ENCODE measurements at places on chromosomes 1 and 21.

GRCh38 chr1:8303141-8303540 lies 14.8 kb upstream of the SLC45A1 start:
- DNase-seq = no peak

GRCh38 chr1:200869376-200869752 lies 3.4 kb upstream of the GPR25 start:
- DNase-seq = no peak

DNA sequence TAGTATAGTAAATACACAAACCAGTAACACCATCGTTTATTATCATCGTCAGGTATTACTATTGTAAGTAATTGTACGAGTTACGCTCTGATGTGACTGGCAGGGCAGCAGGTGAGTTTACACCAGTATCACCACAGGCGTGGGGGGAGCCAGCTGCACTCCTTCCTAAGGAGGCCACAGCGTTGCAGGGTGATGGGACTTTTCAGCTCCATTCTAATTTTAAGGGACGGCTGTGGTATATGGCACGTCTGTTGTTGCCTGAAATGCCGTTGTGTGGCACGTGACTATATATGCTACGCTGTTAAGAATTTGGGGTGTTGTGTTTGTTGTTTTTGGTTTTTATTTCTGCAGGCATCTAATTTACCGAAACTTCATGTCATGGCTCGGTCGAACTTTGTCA lies 164.8 kb upstream of the COL6A1 start:
- DNase-seq = no peak

DNA sequence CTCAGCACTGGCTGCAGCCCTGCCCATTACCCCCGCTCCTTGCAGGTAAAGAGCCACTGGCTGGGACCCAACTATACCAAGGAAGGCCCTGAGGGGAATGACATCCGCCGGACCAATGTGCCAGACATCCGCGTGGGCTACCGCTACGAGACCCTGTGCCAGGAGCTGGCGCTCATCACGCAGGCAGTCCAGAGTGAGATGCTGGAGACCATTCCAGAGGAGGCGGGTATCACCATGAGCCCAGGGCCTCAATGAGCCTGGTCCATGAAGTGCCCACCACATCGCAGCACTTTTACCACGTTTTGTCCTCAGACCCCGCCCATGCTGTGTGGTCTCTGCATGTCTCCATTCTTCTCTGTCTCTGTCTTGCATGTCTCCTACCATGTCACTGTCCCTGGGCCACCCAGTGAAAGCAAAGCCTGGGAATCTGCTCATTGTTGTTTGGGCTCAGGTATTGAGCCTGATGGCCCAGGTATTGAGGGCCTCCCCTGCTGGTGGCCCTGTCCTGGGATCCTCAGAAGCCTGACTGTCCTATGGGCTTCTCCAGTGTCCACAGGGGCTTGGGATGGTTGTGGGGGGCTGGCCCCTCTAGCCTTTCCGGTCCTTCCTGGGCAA lies 11.4 kb downstream of the AMPD2 start:
- peak; percentile 40 for DNase-seq

GRCh38 chr21:41620982-41621381 lies 113.0 kb upstream of the TMPRSS2 start:
- DNase-seq = no peak

GRCh38 chr1:161723459-161724141 lies 2.3 kb downstream of the FCRLB start:
- no peak for DNase-seq

DNA sequence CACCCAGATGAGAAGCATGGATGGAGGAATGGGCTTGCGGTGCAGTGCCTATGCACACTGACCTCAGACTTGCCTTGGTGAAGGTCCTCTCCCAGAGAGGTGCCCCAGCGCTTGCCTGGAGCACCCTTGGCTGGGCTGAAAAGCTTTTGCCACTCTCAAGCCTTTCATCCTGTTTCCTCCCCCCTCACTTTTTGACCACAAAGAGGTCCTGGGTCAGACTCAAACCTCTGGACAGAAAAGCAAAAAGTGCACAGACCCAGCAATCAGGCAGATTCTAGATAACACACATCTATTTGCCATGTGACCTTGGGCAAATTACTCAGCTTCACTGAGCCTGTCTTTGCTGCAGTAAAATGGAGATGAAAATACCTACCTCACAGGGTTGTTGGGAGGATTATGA lies 7.3 kb downstream of the TMEM35B start:
- DNase-seq = no peak

DNA sequence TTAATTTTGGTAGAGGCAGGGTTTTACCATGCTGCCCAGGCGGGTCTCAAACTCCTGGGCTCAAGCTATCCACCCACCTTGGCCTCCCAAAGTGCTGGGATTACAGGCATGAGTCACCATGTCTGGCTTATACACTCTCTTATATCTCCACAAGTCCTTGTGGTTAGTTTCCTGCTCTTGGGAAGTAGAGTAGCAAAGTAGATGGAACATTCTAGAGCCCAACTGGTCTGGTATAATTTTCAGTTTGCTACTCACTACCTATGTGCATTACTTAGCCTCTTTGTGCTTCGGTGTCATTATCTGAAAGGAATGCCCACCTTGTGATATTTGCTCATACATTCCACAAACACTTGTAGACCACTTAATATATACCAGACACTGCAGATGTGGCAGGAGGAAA lies 96.6 kb upstream of the IPO9 start:
- DNase-seq = no peak

GRCh38 chr1:207811920-207812720 lies 60.3 kb downstream of the CD46 start:
- DNase-seq = no peak

- DNase-seq = peak; percentile 72
Measured at GRCh38 chr1:44030605-44031251, 534 bp downstream of the SLC6A9 start.

- no peak for DNase-seq
Measured at GRCh38 chr1:2867861-2868260, 66.4 kb upstream of the TTC34 start.

DNA sequence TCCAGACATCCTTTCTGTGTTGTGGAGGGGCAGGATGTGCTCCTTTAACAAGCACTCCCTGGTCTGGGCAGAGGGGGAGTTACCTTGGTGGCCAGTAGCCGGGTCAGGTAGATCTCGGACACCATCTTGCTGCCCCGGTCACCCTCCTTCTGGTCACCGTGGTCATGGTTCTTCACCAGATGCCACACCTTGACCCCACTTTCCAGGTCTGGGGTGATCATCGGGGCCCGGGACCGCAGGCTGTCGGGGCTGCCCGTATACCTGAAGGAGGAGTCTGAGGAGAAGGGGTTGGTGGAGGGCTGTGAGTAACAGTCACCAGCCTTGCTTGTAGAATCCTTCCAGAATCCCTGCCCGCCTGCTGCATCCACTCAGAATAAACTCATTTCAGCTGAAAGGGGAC lies 122.3 kb upstream of the CD34 start:
- DNase-seq = no peak

DNA sequence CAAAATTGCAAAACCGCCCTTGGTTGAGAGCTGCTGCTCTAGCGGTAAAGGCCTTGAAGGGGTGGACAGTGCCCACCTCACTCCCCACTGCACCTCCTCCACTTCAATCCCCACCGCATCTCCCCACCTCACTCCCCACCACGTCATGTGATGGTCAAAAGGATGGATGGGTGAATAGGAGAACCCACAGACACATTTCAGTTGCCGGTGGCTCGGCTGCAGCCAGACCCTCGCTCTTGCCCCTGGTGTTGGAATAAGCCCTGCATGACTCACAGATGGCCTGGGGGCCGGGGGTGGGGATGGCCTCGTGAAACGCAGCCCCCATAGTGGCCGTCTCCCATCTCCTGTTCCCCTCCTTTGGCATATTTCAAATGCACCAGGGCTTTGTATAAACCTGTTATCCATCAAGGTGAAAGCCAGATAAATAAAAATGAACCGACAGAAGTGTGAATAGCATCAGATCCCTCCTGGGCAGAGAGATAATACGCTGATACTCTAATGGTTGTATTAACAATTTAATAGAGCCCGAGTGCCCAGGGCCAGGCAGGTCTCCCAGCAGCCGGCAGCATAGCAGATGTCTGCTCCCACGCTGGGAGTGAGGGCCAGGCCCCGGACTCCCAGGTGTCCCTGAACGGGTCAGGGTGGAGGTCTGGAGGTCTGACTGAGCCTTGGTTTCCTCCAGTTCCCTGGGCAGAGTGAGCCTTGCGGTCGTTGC lies 300.3 kb downstream of the NPHP4 start:
- DNase-seq = no peak

DNA sequence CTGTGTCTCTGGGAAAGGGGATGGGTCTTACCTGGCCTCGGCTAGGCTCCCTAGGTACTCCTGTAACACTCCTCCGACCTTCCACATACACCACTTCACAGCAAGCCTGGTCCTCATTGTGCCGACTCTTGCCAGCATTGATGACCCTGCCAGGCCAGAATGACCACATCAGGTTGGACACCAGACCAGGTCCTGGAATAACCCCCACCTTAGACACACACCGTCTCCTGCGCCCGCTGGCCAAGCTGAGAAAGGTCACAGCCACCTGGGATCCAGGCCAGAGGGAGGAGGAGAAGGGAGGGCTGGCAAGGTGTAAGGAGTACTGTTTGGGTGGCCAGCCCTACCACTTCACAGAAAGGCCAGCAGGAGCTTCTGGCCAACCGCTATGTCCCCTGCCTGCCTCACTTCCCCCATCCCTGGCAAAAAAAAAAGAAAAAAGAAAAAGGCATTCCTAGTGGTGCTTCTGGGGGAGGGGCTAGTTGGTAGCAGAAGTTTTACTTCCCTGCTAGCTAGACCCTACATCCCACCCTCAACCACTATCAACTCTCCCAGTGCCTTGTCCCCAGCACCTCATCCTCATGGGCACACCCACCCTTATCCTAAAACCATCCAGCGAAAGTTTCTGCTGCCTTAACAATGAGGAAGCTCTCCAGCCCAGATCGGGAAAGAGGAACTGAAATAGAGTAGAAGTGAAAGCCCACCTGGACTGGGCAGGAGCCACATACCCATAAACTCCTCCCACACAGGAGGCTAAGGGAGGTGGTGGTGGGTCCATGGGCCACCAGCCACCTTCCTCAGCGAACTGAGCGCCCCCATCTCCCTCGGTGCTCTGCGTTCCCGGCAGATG lies 1.4 kb downstream of the PPM1J start:
- DNase-seq = no peak

GRCh38 chr1:3695326-3696217 lies 43.3 kb downstream of the TP73 start:
- DNase-seq = no peak

- no peak for DNase-seq
Measured at GRCh38 chr1:177448652-177449357, 278.0 kb downstream of the BRINP2 start.

DNA sequence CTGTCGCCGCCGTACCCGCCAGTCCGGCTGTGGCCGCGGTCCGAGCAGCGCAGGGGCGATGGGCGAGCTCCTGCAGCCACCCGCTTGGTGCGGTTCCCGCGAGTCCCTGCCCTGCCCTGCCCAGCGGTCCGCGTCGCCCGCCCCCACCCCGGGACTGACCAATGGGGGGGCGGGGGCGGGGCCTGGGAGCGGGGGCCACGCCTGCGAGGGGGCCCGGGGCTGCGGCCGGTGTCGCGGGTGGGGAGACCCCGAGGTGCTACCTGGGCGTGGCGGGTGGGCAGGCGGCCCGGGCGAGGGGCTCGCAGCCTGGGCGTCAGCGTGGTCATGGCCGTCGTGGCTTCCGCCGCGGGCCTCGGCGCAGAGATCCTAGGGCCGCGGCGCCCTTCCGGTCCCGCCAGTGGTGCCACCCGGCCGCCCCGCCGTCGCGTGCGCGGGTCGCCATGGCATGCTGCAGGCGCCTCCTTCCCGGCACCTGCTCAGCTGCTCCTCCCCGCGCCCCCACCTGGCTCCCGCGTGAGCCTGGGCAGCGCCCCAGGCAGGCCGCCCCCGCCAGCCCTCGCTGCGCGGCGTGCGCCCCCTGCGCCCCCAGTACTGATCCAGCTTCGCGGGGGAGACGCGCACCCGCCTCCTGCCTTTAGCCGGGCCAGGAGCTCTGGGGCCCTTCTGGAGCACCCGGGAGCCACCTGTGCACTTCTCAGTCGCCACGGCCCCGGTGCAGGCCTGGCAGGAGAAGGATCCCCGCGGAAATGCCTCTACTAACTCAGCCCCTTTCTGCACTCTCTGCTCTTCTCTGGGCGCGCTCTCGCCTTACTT lies at the start of gene BMP8B:
Gene BMP8B (minus strand): TSS at position 108 of the 813 bp plus-strand sequence. CDS start 380 bp downstream, outside the sequence.
- no peak for DNase-seq

GRCh38 chr1:39678889-39679288 lies 7.0 kb upstream of the NT5C1A start:
- DNase-seq = no peak

DNA sequence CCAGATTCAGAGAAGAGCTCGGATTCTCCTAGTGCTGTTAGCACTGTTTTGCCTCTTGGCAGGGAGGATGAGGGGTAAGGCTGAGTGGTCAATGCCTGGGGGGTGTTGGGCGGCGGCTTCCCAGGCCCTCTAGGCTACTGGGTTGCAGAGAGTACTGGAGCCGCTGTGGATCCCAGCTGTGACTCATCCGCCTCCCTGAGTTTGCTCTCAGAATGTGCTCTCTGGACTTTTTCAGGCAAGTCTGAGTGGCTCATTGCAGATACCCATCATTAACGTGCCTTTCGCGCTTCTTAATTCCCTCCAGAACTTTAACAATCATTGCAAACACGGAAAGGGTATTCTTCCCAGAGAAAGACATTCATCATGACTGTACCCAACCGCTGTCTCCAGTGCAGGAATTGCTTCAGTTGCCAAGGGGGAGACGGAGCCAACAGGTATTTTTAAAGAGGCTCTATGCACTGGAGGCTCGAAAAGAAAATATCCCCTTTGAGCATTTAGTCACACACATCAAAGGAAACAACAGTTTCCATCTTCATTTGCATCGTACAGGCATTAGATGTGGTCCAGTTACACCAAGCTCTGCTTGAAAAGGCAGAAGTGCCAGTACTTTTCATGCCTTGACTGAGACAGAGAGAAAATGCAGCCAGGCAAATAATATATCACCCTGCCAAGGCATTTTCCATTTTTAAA lies 14.4 kb upstream of the CAMTA1 start:
- no peak for DNase-seq

DNA sequence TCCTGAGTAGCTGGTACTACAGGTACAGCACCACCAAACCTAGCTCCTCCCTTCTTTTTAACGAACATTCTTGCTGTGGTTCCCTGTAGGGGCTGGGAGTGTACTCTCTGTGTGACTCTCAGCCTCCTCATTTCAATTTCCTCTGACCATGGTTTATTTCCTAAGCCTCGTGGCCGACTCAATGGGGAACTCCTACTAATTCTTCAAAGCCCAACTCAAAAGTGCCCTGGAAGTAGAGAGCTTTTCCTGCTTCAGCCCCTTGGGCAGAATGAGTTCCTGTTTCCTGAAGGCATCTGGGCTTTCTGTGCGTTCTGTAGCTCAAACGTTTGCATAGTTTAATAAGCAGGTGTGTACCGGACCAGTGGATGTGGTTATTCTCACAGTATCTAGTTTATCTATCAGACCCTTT lies 70.9 kb upstream of the ACOT11 start:
- DNase-seq = no peak

- no peak for DNase-seq
Measured at GRCh38 chr1:226891846-226892523, 21.6 kb downstream of the PSEN2 start.

GRCh38 chr1:6521536-6521935 lies 30.1 kb upstream of the PLEKHG5 start:
- DNase-seq = no peak

GRCh38 chr1:93979718-93980319 lies 70.6 kb upstream of the GCLM start:
- DNase-seq = peak; percentile 81

All from right forelimb (tissue), 1 donor.